Glomerular endothelial cell (primary cell): ENCODE measurements at places on chromosomes 6 and 20.

GRCh38 chr20:2446845-2447244 lies 23.7 kb downstream of the SNRPB start:
- DNase-seq, result no peak

DNA sequence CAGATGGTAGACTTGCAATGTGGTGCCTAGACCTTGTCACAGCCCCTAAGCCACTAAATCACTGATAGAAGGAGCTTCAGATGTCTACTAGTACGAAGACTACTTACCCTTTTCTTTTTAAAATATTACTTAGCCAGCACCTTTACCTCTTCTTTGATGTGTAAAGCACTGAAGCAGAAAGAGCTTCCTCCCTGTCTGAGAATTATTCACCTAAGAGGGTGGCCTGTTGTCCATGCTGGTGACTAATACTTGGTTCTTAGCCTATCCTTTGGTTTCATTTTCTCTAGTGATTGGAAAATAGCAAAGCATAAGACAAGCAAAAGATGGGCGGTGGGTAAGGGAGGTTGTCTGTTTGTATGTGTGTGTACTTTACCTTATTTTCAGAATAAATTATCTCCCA lies 794.6 kb downstream of the TFAP2A start:
- DNase-seq, result no peak

DNA sequence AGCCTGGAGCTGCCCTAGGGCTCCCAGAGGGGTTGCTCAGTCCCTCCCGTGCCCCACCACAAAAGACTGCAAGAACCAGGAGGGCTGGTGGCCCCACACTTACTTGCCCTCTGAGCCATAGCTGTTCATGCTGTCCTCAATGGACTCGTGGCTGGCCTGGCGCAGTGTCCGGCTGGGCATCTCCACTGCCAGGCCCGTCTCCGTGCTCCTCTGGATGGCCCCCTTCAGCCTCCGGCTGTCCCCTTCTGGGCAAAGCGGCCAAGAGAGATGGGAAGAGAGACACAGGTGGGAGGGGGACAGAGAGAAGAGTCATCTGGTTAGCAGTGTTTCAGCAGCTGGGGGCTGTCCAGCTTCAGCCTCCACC lies 25.5 kb downstream of the KCNK15 start:
- no peak for DNase-seq

DNA sequence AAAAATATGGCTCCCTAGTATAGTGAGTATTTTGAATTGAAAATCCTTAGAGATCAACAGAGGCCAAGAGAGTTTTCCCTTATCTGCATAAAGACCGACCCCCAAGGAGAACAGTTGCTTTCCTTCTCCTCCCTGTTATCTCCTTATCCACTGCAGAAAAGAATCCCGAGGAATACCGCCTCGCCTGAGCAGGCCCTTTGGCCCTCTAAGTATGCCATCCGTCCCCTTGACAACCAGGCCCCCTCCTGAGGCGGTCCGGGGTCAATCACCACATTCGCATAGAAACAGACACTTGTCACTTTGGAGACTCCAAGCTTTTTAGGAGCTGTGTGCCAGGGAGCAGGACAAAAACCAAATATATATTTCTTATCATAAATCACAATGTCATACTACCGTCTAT lies 15.9 kb upstream of the GGTLC1 start:
- no peak for DNase-seq

DNA sequence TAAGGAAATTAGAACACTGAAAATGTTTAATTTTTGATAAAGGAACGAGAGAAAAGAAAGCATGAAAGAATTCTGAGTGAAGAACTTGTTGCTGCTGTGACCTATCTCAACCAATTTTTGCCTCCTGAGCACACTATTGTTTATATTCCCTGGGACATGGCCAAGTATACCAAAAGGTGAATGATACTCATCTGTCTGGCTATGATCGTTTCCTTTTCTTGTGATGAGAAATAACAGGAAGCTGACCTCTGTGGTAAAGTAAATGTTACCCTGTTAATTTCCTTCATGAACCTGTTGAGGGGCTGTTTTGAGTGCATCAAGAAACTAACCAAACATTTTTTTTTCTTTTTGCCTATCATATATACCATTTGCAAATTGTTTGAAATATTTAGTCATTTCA lies 69.1 kb downstream of the FIG4 start:
- DNase-seq, result no peak

- DNase-seq, result no peak
Measured at GRCh38 chr6:149782337-149782736, 32.8 kb downstream of the PCMT1 start.

- no peak for DNase-seq
Measured at GRCh38 chr20:46406986-46407670, 713 bp upstream of the ELMO2 start.

GRCh38 chr6:20142866-20143265 lies 69.4 kb downstream of the MBOAT1 start:
- DNase-seq, result no peak
